ENCODE measurements at places on chromosomes 2 and 18.

DNA sequence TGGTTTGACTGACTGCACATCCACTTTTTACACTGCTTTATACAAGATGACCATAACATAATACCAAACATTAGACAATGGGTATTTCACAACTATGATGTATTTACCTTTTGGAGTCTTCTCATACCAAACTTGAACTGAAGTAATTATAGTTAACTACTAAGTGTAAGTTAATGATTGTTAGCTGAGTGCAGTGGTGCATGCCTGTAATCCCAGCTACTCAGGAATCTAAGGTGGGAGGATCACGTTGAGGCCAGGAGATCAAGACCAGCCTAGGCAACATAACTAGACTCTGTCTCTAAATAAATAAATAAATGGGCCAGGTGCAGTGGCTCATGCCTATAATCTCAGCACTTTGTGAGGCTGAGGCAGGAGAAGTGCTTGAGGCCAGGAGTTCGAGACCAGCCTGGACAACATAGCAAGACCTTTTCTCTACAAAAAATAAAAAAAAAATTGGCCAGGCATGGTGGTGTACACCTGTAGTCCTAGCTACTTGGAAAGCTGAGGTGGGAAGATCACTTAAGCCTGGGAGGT lies 44.9 kb upstream of the ORC2 start:
- no peak for DNase-seq

DNA sequence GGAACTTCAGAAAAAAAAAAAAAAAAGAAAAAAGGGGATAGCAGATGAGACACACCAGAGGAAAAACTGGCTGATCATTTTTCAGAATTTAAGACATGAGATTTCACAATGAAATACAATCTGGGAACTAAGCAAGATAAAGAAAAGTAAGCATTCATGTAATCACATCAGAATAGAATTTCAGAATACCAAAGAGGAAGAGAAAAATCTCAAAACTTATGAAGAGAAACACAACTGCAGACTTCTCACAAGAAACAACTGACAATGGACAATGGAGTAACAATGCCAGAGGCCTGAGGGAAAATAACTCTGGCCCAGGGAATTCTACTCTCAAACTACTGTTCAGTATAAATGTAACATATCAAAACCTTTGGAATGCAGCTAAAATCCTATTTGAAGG lies 13.2 kb upstream of the RRM2 start:
- DNase-seq, result no peak

- no peak for DNase-seq
These were observed 121.2 kb upstream of the GATA6 start for GRCh38 chr18:22048221-22048620.

- DNase-seq, result no peak
These were observed 274.8 kb downstream of the ALPK2 start for GRCh38 chr18:58354051-58354450.

- DNase-seq, result no peak
These were observed 458.6 kb downstream of the FBXO15 start for GRCh38 chr18:73688851-73689711.

- no peak for DNase-seq
These were observed 656.8 kb downstream of the METTL4 start for GRCh38 chr18:1914489-1914888.

GRCh38 chr2:11398750-11399437 lies 54.5 kb upstream of the ROCK2 start:
- no peak for DNase-seq

- no peak for DNase-seq
These were observed 707.7 kb downstream of the LRP1B start for GRCh38 chr2:141423124-141423523.

GRCh38 chr2:119517433-119517832 lies 6.8 kb downstream of the SCTR start:
- peak; percentile 46 for DNase-seq

DNA sequence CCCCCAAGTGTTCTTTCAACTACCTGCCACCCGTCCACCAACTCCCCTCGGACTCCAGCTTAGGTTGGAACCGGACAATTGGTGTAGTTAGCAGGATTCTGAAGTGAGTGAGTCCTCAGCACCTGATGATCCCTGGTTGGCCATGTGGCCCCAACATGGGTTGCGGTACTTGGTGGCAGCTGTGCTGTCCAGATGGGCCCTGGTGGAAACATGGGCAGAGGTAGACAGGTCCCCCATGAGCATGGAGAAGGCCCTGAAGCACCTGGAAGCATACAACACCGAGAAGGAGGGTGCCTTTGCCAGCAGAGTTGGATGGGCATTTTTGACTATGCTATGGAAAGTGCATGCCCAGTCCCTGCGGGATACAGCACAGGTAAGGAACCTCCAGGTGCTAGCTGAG lies 11.0 kb upstream of the C2orf42 start:
- DNase-seq, result no peak

DNA sequence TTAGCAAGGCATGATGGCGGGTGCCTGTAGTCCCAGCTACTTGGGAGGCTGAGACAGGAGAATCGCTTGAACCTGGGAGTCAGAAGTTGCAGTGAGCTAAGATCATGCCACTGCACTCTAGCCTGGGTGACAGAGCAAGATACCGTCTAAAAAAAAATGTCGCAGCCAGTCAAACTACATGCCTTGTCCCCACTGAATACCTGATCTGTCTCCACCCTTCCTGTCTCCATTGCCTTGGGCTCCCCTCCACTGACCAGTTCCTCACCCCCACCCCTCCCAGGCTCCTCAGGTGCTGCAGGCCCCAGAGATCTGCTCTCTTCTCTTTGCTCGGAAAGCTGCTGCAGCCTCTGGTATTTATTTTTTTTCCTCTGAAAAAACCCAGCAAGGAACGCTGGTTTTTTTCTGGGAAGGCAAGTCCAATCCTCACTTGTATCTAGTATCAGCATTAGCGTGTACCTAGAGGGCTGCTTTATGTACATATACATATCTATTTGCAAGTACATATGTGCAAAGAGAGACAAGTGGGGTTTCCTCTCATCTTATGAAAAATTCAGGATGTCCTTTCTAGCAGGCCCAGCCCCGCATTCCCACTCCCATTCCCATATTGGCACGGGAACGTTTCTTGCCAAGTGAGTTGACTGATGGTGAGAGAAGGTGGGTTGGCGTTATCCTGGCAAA lies 4.4 kb downstream of the PSD4 start:
- no peak for DNase-seq

DNA sequence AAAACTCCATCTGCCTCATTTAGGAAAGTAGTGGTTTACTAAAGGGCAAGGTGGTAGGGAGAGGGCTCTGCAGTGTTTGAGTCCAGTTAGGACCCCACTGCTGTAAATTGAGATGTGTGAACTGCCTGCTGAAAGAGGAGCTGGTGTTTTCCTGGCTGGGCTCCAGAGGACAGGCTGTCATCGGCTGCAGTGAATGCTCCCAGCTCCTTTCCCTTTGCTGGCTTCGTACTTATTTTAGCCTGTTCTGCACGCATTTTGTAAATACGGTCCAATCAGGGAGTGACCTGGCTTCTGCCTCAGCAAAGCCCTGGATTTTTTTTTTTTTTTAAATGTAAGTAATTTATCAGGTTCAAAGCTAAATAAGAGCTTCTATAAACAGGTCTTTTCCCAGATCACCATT lies 37.5 kb downstream of the SLC4A3 start:
- DNase-seq, result no peak

DNA sequence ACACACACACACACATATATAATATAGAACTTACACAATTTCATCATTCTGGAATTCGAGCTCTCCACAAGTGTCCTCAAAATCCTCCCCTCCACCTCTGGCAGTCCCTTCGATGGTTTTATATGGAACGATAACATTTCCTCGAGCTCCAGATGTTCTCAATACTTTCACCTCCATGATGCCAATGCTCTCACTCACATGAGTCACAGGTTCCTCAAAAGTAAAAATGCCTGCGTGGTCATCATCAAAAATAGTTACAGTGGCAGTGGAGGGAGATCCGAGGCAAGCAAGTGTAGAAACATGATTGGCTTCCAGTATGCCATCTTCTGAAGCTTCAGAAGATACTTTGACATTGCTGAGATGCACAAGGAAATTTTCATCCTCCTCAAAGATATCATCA lies 23.5 kb downstream of the SLC8A1 start:
- no peak for DNase-seq

DNA sequence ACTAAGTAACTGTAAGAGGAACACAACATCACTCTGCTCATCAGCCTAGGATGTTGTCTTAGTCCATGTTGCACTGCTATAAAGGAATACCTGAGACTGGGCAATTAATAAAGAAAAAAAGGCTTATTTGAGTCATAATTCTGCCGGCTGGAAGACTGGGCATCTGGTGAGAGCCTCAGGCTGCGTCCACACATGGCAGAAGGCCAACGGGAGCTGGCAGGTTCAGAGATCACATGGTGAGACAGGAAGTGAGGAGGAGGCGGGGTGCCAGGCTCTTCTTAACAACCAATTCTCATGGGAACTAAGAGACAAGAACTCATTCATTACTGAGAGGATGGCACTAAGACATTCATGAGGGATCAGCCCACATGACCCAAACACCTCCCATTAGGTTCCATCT lies 46.8 kb downstream of the EPG5 start:
- no peak for DNase-seq

DNA sequence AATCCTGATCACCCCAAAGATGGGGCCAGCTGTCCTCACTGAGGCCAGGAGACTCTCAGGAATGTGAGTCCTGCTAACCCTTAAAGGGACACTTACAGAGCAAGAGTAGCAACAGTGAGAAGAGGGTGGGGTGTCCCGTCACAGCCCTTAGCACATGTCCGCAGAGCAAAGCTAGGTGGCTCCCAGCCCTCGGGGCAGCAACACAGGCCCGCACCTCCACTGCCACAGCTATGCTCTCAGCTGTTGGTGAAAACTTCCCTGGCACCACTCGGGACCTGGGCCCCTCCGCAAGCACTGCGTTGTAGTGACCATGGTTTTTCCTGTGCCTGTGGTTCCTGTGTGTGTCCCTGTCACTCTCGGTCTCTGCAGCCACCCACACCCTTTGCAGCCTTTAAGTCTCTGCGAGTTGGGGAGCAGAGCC lies 76.4 kb upstream of the UXS1 start:
- no peak for DNase-seq

GRCh38 chr2:177169810-177170514 lies 42.6 kb upstream of the HNRNPA3 start:
- no peak for DNase-seq

- no peak for DNase-seq
These were observed 326.3 kb downstream of the GBX2 start for GRCh38 chr2:235841863-235842262.

DNA sequence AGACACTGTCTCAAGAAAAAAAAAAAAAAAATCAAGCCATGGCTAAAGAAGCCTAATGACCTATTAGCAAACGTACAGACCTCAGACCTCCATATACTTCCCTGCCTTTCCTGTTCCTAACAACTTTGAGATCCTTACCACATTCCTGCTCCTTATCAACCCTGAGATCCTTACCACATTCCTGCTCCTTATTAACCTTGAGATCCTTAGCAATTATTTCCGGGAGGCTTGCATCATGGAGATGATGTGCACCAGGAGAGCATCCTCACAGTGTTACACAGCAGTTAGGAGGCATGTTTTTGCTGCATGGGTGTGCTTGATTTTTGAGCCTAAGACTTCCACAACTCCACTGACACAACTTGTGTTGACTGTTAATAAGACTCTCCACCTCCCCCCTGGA lies 54.6 kb upstream of the RASGRP3 start:
- DNase-seq, result no peak

- no peak for DNase-seq
These were observed 85.4 kb downstream of the DYSF start for GRCh38 chr2:71538656-71539265.

DNA sequence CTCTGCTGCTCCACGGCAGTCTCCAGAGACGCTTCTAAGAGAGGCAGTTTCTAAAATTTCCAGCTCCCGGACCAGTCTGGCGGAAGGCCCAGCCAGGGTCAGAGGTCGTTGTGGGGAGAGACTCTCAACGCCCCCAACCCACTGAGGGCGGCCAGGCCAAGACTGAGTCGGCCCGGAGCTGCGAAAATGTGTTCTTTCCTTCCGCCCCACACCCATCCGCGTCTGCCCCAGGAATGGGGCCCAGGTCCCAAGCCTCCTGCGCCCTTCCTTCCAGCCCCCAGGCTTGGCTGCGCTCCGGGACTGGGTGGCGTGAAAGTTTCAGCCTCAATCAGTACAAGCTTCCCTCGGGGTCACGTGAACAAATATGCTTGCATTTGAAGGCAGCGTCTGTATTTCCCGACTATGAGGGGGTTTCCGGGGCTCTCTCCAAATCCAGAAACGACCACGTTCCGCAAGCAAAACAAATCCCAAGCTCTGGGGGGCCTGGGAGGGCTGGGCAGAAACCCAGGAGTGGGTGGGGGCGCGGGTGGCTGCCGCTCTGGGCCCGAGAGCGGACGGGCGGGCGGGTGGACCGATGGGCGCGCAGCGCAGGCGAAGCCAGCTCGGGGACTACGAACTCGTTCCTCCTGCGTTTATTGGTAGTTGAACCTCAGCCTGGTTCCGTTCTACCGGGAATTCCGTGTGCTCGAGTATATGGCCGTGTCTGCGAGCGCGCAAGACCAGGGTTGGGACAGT lies 3.3 kb downstream of the HOXD3 start:
- no peak for DNase-seq

GRCh38 chr2:6972067-6972710 lies 55.0 kb downstream of the RNF144A start:
- DNase-seq, result no peak

- no peak for DNase-seq
These were observed 34.4 kb downstream of the VRK2 start for GRCh38 chr2:58081000-58081399.

- DNase-seq, result no peak
These were observed 1.9 kb upstream of the SYT4 start for GRCh38 chr18:43279015-43279744.

GRCh38 chr2:103232865-103233264 lies 471.0 kb downstream of the TMEM182 start:
- DNase-seq, result no peak

- DNase-seq, result no peak
These were observed 34.4 kb upstream of the NT5C1B start for GRCh38 chr2:18623782-18624181.

DNA sequence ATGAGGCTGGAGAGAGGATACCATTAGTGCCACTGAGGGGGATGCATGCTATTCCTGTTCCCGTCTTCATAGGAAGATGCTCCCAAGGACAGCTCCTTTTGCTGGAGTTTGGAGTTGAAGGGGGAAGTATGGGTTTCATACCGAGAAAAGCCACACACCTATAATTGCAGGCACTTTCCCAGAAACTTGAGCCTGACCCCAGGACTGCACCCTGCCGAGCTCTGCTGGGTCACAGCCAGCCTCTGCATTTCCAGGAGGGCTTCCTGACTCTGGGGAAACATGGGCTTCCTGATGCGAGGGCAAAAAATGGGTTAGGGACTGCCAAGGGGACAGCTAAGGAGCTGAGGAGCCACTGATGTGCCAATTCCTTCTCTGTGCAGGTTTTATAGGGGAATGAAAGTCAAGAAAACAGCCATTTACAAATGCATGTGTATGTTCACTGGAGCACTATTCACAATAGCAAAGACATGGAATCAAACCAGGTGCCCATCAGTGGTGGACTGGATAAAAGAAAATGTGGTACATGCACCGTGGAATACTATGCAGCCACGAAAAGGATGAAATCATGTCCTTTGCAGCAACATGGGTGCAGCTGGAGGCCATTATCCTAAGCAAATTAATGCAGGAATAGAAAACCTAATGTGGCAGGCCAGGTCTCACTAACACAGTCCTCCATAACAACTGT lies 104.5 kb downstream of the ACAA2 start:
- no peak for DNase-seq

GRCh38 chr2:97857553-97857952 lies 138.2 kb downstream of the TMEM131 start:
- no peak for DNase-seq

GRCh38 chr2:102983786-102984185 lies 222.0 kb downstream of the TMEM182 start:
- no peak for DNase-seq

GRCh38 chr2:30511122-30512083 lies 64.4 kb downstream of the LCLAT1 start:
- DNase-seq, result no peak
